Activated CD8-positive, alpha-beta memory T cell treated with anti-CD3 and anti-CD28 coated beads for 1 hour (primary cell): ENCODE measurements at places on chromosomes 5 and 9.

- DNase-seq: no peak
Observed at GRCh38 chr9:20618361-20618802, 3.9 kb downstream of the MLLT3 start.

DNA sequence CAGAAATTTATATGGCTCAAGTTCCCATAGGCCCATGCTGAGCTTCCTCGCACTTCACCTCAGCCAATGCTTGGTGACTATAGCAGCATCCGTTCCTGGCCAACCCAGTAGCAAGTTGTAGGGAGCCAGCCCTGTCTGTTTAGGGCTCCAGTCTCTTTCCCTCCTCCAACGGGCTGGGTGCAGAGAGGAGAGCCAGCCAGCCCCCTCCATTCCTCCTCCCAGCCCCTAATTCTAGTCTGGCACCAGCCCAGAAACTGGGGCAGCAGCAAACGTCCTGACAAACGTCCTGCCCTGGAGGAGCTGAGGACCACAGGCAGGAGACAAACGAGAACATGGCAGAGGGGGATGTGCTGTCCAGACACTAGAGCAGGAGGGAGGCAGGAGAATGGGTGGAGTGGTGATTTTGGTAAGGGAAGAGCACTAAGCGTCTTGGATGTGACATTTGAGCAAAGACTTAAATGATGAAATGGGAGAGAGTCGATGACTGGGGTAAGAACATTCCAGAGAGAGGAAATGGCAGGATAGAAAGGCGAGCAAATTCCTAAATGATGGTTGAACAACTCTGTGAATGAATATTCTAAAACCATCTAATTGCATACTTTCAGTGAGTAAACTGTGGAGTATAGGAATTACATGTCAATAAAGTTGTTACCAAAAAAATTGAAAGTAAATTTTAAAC, 222.5 kb upstream of the DAPK1 start:
- no peak for DNase-seq

DNA sequence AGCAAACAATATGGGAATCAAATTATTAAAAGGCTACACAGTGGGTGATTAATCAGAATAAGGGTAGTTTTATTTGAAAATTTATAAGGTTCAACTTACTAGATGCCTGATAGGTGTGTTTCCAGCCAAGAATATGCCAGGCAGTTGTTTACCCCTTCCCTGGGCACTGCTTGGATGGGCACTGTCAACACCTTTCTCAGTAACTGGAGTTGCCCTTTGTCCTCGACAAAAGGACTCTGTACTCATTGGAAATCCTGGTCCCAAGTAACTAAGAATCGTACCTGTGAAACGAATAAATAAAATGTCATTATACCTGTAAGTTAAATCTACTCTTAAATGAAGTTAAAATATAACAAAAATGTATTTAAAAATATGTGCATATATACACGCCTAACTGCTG, 15.0 kb downstream of the ANKRD34B start:
- no peak for DNase-seq

GRCh38 chr5:32458880-32459495, 14.4 kb upstream of the ZFR start:
- DNase-seq: no peak

- DNase-seq: no peak
Observed at GRCh38 chr9:129988607-129989361, 54.2 kb downstream of the FNBP1 start.

GRCh38 chr5:43680286-43680685, 77.3 kb downstream of the NNT start:
- no peak for DNase-seq

- DNase-seq: no peak
Observed at GRCh38 chr5:473551-474192, 30.7 kb downstream of the EXOC3 start.

GRCh38 chr9:36980148-36980974, 53.7 kb downstream of the PAX5 start:
- no peak for DNase-seq

DNA sequence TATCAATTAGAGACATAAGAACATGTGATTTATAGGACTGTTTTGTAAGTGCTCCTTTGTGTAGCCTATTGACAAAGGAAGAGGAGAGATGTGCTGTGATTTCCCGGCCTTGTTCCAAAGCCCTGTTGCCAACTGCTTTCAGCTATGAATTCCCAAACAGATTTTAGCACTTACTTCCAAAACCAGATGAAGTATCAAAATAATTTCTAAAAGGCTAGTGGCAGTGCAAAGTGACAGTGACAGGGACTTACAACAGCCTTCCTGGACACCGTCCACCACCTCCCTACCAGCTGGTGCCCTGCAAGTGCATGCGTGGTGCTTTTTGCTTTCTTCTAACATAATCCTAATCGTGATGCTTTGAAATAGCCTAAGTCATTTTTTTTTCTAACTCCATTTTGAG, 254.1 kb upstream of the ACTBL2 start:
- no peak for DNase-seq

DNA sequence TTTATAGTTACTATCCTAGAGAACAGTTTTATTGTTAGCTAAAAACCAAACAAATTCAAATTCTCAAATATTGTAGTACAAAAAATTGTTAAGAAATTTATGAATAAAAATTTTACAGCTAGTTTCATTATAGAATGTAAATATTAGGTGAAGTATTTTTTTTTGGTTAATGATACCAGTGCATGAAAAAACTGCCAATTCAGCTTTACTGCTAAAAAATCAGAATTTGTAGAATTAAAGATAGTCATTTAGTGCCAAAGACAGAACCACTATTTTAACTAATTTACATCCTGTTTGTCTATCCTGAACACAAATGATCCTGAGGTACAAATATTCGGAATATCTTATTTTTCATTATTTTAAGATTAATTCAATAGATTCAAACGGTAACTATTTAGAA, 202.6 kb downstream of the FER start:
- DNase-seq: no peak

GRCh38 chr9:129640086-129640870, 1.7 kb downstream of the ASB6 start:
- DNase-seq: no peak

- DNase-seq: no peak
Observed at GRCh38 chr9:134171316-134172197, 7.2 kb upstream of the RNU6ATAC start.

GRCh38 chr9:32171339-32171738, 213.1 kb upstream of the ACO1 start:
- no peak for DNase-seq

DNA sequence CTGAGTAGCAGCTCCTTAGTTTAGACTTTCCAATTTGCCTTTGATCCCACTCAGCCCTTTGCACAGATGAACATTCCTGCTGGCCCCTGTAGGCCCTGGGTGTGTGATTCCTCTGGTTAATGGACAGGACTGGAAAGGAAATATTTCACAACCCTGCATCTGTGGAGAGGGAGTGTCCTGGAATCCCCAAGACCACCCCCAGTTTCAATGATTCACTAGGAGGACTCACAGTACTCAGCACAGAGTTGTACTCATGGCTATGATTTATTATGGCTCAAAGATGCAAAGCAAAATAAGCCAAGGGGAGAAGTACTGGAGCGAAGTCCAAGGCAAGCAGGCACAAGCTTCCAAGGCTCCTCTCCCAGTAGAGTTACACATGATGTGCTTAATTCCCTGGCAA, 42.4 kb upstream of the TJP2 start:
- no peak for DNase-seq

DNA sequence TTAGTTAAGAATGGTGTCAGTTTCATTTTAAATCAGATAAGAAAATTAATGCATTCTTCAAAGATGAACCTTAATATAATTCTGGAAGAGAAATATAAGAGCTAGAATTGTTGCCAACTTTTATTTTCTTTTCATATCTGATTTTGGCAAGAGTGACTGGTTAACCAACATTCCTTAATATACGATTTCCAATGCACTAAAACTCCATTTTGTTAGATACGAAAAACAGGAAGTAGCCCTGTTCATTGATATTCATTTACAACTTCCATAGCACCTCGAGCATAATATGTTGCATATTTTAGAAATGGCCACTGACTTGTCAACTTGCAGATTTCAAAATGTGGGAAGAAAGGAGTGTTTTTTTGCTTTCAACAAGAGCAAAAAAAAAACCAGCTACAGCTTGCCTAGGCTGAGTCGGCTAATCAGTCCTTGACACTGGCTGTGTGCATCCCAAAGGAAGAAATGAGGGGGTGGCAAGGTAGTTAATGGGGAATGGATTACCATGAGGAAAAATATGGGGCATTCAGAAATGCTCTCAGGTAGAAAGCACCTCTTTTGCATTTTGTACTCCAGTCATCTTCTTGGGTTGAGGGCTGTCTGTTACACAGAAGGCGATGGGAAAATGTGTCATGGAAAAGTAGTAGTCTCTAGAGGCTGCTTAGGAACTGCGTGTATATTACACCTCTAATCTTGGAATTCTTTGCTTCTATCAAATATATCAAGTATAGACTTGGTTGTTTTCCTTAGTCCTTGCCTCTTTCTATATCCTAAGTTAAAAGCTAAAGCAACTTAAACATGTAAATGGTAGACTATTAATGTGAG, 3.9 kb downstream of the MAP3K1 start:
- no peak for DNase-seq

DNA sequence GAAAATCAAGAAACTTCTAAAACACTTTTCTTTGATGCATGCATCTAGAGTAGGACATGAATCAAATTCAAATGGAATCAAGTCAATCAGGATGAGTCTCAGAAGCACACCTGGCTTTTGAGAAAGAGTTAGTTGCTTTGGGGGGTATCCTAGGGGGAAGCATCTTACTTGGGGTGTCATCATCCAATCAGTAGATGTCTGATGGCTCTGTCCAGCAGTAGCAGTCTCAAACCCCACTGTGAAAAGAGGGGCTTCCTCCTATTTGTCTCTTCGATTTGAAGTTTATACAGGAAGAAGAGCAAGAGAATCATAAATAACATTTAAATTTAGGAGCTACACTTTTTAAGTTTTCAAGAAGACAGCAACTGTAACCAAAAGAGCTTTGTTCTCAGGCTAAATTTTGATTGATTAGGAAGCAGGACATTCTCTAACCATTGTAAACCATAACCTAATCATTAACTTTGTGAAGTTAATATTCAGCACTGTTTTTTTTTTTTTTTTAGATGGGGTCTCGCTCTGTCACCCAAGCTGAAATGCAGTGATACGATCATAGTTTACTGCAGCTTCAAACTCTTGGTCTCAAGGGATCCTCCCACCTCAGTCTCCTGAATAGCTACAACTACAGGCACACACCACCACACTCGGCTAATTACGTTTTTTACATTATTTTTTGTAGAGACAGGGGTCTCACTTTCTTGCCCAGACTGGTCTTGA, 614.7 kb downstream of the CSNK1G3 start:
- DNase-seq: no peak

- DNase-seq: no peak
Observed at GRCh38 chr9:135343837-135344522, 135.6 kb upstream of the PPP1R26 start.

- DNase-seq: no peak
Observed at GRCh38 chr5:134447815-134448520, 36.3 kb upstream of the CDKN2AIPNL start.

- no peak for DNase-seq
Observed at GRCh38 chr5:135193213-135194125, 159.4 kb upstream of the PITX1 start.

DNA sequence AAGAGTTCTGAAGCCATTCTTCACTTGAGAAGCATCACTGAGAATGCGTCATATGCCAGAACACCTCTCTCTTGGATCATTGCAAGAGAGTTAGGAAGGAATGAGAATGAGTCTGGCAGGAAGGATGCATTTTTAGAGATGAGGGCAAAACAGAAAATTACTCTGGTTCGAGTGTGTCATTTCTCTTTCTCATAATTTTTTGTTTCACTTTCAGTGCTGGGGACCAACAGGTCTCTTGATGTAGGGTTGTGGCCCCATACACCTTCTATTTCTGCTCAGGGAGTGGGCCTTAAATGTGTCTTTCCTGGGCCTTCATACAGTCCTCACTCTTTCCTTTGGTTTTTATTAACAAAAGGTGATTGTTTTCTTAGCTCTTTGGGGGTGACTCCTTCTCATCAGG, 302.4 kb downstream of the NR3C1 start:
- no peak for DNase-seq

DNA sequence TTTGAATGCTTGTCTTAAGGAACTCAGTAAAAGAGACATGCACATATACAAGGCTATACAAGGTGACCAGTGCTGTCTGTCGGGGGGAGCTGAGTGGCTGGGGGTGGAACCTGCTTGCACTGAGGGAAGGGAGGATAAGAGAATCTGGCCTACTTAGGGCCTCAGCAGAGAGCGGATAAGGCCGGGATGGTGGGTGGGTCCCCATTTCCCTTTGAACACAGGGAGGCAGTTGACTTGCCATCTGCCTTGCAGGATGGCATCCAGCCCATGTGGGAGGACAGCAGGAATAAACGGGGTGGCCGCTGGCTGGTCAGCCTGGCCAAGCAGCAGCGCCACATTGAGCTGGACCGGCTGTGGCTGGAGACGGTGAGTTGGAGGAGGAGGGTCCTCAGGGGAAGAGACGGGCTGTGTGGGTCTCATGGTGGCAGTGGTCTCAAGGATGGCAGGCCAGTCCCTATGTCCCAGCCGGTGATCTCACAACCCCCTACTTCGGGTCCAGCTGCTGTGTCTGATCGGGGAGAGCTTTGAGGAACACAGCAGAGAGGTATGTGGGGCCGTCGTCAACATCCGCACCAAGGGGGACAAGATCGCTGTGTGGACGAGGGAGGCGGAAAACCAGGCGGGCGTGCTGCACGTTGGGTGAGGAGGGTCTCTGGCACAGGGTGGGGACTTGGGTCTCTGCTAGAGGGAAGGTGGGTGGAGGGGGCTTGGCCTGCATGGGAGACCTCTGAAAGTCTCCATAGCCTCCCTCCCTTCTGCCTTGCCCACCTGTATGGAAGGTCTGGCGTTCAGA, 2.2 kb upstream of the TSPAN17 start:
- no peak for DNase-seq

- no peak for DNase-seq
Observed at GRCh38 chr9:113886026-113886369, 9.9 kb downstream of the ZNF618 start.

DNA sequence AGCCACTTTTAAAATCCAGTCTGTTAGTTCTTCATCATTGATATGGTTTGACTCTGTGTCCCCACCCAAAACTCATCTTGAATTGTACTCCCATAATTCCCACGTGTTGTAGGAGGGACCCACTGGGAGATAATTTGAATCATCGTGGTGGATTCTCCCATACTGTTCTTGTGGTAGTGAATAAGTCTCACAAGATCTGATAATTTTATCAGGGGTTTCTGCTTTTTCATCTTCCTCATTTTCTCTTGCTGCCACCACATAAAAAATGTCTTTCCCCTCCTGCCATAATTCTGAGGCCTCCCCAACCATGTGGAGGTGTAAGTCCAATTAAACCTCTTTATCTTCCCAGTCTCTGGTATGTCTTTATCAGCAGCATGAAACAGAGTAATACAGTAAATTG, 26.9 kb upstream of the SH3TC2 start:
- no peak for DNase-seq

GRCh38 chr5:1747079-1747802, 52.4 kb downstream of the MRPL36 start:
- no peak for DNase-seq

- DNase-seq: no peak
Observed at GRCh38 chr9:68537616-68537880, 3.1 kb downstream of the TMEM252 start.

DNA sequence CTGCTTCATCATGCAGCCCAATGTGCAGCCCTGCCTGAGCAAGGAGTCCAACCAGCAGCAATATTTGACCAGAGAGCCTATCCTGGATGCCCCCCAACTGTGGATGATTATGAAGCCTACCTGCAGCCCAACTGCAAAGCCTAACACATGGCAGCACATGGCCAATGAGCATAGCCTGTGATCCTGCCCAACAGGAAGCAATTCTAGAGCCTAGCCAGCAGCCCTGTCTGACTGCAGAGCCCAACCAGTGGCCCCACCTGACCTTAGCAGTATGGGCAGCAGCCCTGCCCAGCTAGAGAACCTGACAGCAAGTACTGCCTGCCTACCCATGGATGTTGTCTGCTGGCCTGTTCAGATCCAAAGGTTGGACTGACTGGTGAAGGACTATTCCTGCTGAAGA, 97.3 kb upstream of the SH3GL2 start:
- DNase-seq: no peak
